ENCODE measurements at places on chromosomes 11 and 22.

DNA sequence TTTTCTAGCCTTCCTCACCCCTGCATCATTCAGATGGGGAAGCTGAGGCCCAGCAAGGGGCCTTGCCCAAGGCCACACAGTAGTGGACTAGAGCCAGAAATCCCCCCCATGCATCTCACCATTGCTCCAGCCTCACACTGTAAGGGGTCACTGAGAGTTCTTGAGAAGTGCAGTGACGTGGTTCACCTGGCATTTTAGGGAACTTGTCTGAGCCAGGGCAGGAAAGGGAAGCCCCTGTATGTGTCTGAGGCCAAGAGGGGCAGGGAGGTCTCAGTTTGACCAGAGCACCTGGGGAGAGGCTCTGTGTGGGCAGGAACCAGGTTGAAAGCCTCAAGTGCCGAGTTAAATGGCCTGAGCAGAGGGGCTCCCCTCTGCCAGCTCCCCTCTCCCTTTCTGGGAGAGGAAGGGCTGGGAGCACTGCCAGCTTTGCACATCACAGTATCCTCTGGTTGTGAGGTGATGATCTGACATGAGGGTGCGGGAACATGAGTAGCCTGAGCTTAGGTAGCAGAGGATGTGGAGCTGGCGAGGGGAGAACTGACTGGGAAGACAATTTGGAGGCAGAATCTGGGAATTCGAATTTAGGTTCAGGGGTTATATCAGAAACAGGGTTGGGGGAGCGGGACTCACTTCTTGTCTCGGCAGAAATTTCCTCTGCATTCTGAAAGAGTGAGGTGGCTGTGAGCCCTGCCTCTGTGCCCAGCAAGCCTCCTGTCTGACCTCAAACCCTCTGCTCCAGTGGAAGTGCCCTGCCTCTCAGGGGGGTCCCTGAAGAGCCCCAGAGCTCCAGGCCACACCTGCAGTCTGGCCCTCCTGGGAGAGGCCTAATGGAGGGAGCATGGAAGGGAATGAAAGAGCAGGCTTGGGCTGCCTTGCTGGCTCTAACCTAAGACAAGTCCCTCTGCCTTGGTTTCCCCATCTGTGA is 14.6 kb downstream of the ARHGEF17 start:
- DNase-seq, result no peak

DNA sequence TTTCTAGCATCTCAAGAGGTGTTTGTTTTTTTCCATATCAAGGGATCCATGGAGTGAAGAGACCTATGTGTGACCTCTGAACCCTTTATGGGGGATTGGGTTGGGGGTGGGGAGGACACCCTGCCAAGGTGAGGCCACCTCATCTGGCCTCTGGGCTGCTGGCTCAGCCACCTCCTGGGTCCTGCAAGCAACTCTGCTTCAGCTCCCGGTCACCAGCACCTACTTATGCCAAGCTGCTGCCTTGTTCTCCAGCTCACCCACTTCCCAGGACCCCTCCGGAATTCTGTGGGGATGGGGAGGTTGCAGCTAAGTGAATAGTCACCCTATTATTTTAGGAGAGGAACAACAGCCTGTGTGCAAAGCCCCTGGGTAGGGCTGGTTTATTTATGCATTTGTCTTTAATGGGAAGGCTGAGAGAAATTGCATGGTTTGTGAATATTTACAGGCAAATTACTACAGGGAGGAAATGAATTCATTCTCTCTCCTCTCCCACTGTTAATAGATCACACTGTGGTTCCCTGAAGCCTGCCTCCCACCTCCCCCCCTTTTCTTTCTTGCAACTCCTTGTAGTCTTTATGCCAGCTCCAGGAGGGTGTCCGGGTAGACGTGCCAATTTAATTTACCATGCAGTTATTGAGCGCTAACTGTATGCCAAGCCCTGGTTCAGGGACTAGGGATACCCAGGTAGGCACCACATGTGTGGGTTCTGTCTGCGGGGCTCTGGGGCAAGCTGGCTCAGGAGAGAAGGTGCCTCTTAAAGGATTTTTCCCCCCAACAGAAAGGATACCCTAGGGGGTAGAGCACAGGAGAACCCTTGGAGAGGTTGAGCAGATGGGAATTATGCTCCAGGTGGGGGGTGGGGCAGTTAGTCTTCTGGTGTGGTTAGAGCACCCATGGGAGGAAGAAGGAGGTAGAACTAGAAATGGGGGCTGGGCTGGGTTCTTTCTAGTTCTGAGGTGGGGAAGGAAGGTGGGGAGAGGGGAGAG is 50.7 kb downstream of the TSPAN18 start:
- DNase-seq, result no peak

GRCh38 chr11:68031144-68031464 is 623 bp downstream of the NDUFS8 start:
- no peak for DNase-seq

DNA sequence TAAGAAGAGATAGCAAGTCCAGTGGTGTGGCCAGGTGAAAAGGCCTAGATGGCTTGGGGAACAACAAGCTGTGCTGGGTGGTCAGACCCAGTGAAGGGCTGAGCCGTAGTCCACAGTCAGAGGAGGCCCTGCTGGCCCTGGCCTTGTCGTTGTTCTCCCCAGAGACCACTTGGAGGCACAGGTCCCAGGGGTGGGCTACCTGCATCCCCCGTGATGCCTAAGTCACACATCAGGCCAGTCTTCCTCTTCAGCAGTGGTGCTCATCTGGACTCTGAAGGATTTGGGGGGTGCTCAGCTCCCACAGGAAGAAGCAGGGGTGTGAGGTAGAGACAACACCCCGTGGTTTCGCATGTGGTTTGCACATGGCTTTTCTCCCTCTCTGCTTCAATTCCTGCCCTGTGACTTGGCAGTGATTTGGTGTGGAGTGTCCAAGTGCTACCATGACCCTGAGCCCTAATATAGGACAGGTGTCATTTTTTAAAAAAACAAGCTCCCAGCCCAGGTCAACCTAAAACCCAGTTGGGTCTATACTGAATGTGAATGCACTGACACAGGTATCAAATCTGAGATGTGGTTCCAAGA is 51.0 kb downstream of the ALX4 start:
- DNase-seq, result no peak

DNA sequence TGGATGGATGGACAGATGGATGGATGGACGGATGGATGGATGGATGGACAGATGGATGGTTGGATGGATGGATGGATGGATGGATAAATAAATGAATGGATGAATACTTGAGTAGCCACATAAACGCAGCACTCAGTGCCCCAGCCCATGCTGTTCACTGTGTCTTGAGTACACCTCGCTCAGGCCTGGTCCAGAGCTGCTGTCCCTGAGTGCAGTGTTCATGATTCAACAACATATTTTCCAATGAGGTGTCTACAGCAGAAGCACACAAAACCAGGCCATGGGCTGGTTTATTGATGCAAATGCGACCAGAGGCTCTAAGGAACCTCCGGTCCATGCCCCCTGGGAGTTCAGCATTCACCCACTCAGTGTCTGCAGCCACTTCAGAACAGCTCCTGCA is 584.3 kb downstream of the BRD1 start:
- no peak for DNase-seq

GRCh38 chr22:17091851-17092250 is 7.1 kb downstream of the IL17RA start:
- no peak for DNase-seq
